ENCODE measurements at places on chromosomes 4 and X.

DNA sequence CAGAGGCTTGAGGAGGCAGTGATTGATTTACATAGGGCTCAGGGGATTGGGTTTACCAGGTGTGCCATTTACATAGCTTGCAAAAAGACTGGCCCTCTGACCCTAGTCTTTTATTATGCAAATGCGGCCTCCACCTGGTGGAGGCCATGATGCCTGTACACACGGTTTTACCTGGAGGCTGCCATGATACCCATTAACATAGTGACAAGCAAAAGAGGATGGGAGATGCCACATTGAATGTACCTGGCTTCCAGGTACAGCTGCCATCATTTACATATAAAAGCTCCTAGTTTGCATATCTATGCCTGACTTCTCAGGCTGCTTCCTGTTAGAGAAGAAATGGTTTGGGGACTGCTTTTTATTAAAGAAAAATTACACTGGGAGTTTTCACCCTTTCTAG is 72.0 kb downstream of the NEXMIF start:
- H3K36me3 ChIP-seq: no peaks in the 10 kb centered on the region
- no peaks in the 10 kb centered on the region for H3K4me1 ChIP-seq
- no peaks in the 10 kb centered on the region for H3K27me3 ChIP-seq
- no peak for DNase-seq
- H3K4me3 ChIP-seq: no peak overlapping the region

GRCh38 chrX:109886122-109886761 is 116.7 kb upstream of the TMEM164 start:
- no peak for DNase-seq
- peaks cover 1% of the 10 kb centered on the region for H3K27me3 ChIP-seq
- H3K4me1 ChIP-seq: no peaks in the 10 kb centered on the region

GRCh38 chr4:88158489-88159228 is at the start of gene ABCG2:
Gene ABCG2, minus strand, starts transcription at chr4:88158639. Its CDS starts 18,644 bp downstream, at chr4:88139995.
- no peaks in the 10 kb centered on the region for H3K27me3 ChIP-seq
- H3K27ac ChIP-seq: no peak within 1 kb of the TSS
- no peaks in the 10 kb centered on the region for H3K36me3 ChIP-seq
- peak; percentile 85 for DNase-seq
- no peaks in the 10 kb centered on the region for H3K4me1 ChIP-seq

DNA sequence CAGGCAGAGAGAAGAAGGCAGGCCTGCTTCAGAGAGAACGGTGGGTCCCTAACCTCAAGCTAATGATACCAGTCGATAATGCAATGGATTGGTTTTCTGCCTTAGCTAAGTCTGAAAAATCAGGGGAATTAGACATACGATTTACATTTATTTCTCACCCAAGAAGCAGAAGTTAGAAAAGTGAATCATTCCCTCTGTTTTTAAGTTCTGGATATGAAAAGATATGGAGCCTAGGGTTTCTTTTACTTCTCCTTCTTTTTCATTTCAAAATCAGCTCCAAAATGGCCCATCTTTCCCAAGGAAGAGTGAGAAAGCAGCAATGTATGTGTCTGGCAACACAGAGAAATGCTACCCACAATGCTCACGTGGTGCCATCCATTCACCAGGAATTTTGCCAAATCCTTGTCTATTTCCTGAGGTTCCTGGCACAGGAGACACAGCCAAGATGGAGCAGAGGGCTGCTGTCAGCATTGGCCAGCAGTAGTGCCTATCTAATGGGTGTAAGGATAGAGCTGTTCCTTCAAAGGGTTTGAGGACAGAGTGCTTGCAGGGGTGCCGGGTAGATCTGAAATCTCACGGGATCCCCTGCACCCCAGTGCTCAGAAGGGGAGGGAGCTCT is 231.5 kb downstream of the MAML3 start:
- DNase-seq: no peak
- peaks cover 4% of the 10 kb centered on the region for H3K4me1 ChIP-seq
- no peak overlapping the region for H3K27ac ChIP-seq
- no peaks in the 10 kb centered on the region for H3K36me3 ChIP-seq

DNA sequence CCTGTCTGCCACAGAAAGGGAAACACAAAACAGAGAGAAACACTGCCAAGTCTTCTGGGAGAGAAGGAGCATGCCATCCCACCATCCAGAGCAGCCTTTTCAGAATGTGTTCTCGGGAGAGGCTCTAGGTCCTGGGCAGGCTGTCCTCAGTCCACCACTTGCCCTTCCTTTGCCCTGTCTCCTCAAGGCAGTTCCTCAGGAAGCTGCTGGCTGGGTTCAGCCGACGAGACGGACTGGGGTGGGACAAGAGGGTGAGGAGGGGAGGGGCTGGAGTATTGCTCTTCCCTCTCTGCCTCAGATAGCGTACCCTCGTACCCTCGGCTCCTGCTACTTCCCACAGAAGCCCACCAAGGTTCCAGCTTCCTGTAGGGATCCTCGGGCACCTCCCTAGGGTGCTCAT is 26.6 kb upstream of the LGI2 start:
- no peaks in the 10 kb centered on the region for H3K27me3 ChIP-seq
- H3K36me3 ChIP-seq: no peaks in the 10 kb centered on the region
- no peak overlapping the region for H3K27ac ChIP-seq
- no peak for DNase-seq
- no peak overlapping the region for H3K4me3 ChIP-seq

DNA sequence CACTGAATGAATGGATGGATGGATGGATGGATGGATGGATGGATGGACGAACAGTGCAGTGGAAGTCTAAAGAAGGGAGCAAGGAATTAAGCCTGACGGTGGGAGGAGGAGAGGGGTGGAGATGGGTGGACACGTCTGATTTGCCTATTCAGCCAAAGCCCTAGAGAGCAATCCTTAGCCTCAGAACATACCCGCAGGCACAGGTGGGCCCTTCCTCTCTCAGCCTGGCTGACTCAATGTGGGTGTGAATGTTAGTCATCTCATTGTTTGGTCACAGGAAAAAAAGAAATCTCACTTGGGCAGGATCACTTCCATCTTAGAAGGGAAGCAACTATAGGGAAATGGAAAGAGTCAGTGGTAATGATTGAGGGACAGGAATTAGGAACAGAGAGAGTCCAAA is 165.9 kb downstream of the PJA1 start:
- no peak overlapping the region for H3K4me3 ChIP-seq
- H3K27ac ChIP-seq: no peak overlapping the region
- no peaks in the 10 kb centered on the region for H3K36me3 ChIP-seq
- DNase-seq: no peak
- no peaks in the 10 kb centered on the region for H3K4me1 ChIP-seq
- no peaks in the 10 kb centered on the region for H3K27me3 ChIP-seq

GRCh38 chr4:155811083-155811482 is 52.3 kb downstream of the GUCY1B1 start:
- no peaks in the 10 kb centered on the region for H3K27me3 ChIP-seq
- H3K36me3 ChIP-seq: no peaks in the 10 kb centered on the region
- no peak for DNase-seq
- H3K27ac ChIP-seq: no peak overlapping the region
- no peaks in the 10 kb centered on the region for H3K4me1 ChIP-seq

- DNase-seq: no peak
- no peak overlapping the region for H3K4me3 ChIP-seq
- H3K4me1 ChIP-seq: no peaks in the 10 kb centered on the region
- H3K36me3 ChIP-seq: no peaks in the 10 kb centered on the region
- H3K27ac ChIP-seq: no peak overlapping the region
Observed at GRCh38 chr4:155342142-155342541, 34.6 kb downstream of the MAP9 start.

GRCh38 chr4:47238667-47239066 is 207.3 kb downstream of the GABRB1 start:
- H3K36me3 ChIP-seq: no peaks in the 10 kb centered on the region
- H3K4me1 ChIP-seq: no peaks in the 10 kb centered on the region

DNA sequence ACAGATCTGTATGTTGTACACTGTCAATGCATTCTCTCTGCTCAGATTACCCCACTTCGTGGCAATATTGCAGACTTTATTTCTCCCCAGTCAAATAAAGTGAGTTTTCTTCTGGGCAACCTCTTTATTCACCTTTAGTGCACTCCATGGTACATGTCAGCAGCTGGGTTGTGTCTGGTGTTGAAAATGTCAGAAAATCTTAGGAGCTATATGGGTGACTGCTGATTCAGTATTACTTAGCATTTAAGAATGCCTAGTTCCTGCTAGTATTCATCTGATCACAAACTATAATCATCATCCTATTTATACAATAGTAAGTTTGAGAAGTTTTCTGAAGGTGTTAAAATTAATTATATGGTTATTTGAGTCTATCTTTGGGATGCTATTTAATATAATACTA is 112.5 kb downstream of the CFAP299 start:
- H3K27ac ChIP-seq: no peak overlapping the region
- no peaks in the 10 kb centered on the region for H3K4me1 ChIP-seq

DNA sequence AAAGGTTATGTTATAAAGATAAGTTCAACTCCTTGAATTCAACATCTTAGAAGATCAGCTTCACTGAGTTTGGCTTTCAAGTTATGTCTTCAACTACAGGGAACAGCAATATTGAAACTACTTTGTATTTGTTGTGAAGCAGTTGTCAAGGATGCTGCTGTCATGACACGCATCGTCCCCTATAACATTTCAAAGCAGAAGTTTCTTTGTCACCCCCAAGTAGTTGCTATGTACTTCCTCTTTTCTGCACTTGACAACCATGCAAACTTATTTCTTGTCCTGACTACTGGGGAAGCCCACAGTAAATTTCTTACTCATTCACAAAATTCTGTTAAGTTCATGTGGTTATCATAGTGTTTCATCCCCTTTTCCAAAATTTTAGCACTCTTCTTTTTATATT is 14.3 kb downstream of the ANTXR2 start:
- H3K36me3 ChIP-seq: peaks cover 2% of the 10 kb centered on the region
- no peak overlapping the region for H3K4me3 ChIP-seq
- H3K27ac ChIP-seq: no peak overlapping the region
- no peaks in the 10 kb centered on the region for H3K27me3 ChIP-seq
- H3K4me1 ChIP-seq: no peaks in the 10 kb centered on the region

DNA sequence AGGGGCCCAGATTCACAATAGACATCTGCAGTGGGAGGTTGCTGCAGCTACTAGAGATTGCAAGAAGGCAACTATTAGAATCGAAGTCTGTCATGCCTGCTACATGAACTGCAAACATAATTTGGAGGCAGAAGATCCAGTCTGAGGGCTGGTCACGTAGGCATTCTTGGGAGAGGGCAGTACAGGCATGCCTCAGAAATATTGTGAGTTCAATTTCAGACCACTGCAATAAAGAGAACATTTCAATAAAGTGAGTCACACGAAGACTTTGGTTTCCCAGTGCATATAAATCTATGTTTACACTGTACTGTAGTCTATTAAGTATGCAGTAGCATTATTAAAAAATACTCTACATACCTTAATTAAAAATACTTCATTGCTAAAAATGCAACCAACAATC is 585.8 kb upstream of the FAT1 start:
- H3K4me1 ChIP-seq: no peaks in the 10 kb centered on the region
- H3K4me3 ChIP-seq: no peak overlapping the region
- H3K27me3 ChIP-seq: no peaks in the 10 kb centered on the region
- DNase-seq: no peak
- no peaks in the 10 kb centered on the region for H3K36me3 ChIP-seq

GRCh38 chr4:138507522-138507921 is 265.4 kb upstream of the SLC7A11 start:
- no peak overlapping the region for H3K4me3 ChIP-seq
- H3K27me3 ChIP-seq: no peaks in the 10 kb centered on the region
- H3K4me1 ChIP-seq: no peaks in the 10 kb centered on the region
- H3K27ac ChIP-seq: no peak overlapping the region
- no peaks in the 10 kb centered on the region for H3K36me3 ChIP-seq
- DNase-seq: no peak

DNA sequence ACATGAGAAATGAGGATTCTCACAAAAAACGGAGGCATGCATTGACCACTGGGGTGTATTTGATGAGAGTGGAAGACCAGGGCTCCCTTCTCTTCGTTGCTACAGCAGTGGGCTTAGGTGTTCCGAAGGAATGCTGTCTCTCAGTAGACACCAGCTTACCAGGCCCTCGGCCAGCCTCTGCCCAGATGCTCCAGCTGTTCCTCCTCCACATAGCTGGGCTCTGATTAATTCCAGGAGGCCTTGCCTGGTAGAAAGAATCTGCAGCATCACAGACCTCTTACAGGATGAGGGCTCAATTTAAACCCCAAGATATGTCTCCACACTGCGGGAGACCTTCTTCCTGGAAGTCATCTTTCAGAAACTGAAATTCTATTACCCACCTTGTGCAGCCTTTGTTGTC is 346.6 kb upstream of the TENM3 start:
- H3K27me3 ChIP-seq: no peaks in the 10 kb centered on the region
- no peak overlapping the region for H3K27ac ChIP-seq
- no peak overlapping the region for H3K4me3 ChIP-seq
- no peaks in the 10 kb centered on the region for H3K36me3 ChIP-seq
- no peak for DNase-seq

GRCh38 chrX:39491548-39492297 is 606.0 kb downstream of the BCOR start:
- H3K27me3 ChIP-seq: no peaks in the 10 kb centered on the region
- H3K4me1 ChIP-seq: no peaks in the 10 kb centered on the region
- no peak overlapping the region for H3K4me3 ChIP-seq
- no peak overlapping the region for H3K27ac ChIP-seq
- DNase-seq: no peak

DNA sequence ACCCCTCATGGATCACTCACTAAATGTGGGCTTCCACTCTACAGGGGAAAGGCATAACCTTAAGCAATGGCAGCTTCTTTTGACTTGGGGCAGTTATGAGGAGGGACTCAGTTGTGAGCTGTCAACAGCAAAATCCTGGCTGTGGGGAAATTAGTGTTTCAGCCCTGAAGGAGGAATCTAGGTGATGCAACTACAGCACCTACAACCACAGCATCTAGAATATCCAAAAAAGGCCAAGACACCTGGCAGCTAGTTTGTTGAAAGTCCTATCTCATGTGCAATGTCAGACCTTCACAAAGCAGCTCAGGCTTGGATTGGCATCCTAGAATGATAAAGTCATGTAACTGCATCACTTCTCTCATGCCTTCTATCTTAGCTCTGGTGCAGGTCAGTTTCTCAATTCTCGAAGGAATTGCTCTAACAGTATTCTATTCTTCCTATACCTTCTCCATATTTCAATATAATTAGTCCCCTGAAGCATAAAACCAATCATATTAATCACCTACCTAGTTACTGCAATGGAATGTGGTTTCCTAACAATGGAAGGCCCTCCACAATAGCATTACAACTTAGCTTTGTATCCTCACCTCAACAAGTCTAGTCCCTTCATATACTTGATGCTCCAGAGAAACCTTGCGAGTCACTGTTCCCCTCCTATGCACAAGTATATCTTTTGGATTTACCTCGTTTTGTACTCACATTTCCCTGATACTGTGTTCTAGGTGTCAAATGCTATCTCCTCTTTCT is 5.5 kb upstream of the ANTXR2 start:
- no peaks in the 10 kb centered on the region for H3K36me3 ChIP-seq
- no peaks in the 10 kb centered on the region for H3K4me1 ChIP-seq
- no peak overlapping the region for H3K4me3 ChIP-seq
- H3K27ac ChIP-seq: no peak overlapping the region

DNA sequence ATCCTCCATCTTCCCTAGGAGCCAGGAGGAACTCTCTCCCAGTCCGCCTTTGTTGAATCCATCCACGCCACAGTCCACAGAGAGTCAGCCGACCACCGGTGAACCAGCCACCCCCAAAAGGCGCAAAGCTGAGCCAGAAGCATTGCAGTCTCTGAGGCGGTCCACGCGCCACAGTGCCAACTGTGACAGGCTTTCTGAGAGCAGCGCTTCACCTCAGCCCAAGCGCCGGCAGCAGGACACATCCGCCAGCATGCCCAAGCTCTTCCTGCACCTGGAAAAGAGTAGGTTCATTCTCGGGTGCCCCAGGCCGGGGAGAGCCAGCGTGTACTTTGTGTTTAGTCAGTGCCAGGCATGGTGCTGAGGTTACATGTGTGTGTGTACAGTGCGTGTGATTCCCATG is 7.4 kb downstream of the MSL3 start:
- no peak overlapping the region for H3K27ac ChIP-seq
- DNase-seq: no peak
- no peaks in the 10 kb centered on the region for H3K27me3 ChIP-seq

- H3K27ac ChIP-seq: no peak overlapping the region
- H3K4me1 ChIP-seq: no peaks in the 10 kb centered on the region
- no peak for DNase-seq
Observed at GRCh38 chrX:69038816-69039215, 126.4 kb downstream of the PJA1 start.
